ENCODE measurements at places on chromosomes 7 and 10. TPM values are rescaled to one million over a fixed set of nuclear protein-coding genes. Genes with fewer than 3 reads are reported as not detected.

DNA sequence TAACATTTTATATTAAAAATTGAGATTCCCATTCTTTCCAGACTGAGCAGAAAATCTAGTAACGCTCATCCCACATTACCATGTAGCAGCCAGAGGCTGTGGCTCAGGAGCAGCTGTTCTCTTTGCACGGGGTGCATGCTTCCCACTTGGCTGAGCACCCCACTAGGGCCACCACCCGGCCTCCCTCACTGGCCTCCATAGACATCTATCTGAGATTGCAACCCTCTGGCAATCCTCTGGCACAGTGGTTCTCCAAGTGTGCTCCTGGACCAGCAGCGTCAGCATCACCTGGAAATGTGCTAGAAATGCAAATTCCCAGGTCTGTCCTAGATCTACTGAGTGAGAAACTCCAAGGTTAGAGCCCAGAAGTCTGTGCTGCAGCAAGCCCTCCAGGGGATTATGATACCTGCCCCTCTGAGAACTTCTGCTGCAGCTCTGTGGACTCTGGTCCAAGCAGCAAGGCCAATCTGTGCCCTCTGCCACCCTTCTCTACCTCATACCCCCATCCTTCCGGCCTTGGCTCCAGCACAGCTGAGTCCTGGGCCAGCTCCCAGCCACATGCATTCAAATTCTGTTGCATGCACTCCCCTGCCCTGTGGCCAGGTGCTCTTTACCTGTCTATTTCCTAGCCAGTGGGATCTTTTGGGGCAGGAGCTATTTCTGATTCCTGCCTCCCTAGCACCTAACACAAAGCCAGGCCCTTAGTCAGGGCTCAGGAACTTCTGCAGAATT lies 301.5 kb downstream of the GRID1 start:
- DNase-seq = no peak

Gene HTR7
- total RNA-seq = 1.2 TPM

Gene MBL2
- not detected for total RNA-seq

Gene KIN
- 7.8 TPM for total RNA-seq

DNA sequence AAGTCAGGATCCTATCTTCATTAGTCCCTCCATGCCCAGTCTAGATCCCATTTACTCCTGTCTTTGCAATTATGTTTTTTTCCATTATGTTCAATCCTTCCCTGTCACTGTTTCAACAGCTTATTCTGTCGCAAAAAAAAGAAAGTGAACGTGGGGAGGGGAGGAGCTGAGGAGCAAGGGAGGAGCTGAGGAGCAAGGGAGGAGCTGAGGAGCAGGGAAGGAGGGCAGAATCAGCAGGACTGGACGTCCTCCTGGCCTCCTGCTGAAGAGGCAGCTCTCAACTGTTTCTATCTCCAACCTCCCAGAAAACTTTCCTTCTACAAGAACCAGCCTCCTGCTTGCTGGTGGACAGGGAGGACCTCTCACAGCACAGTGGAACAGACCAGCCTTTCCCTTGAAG lies 26.0 kb downstream of the LARP4B start:
- DNase-seq = peak; percentile 18

Gene DEPP1
- total RNA-seq = 10.1 TPM

- no peak for DNase-seq
Measured at GRCh38 chr7:363626-364025, 73.7 kb downstream of the FOXL3 start.

GRCh38 chr7:78777829-78778228 lies 675.6 kb downstream of the MAGI2 start:
- peak; percentile 39 for DNase-seq

GRCh38 chr10:133461027-133461426 lies 7.3 kb downstream of the SCART1 start:
- DNase-seq = no peak

Gene CDH23
- total RNA-seq = not detected

DNA sequence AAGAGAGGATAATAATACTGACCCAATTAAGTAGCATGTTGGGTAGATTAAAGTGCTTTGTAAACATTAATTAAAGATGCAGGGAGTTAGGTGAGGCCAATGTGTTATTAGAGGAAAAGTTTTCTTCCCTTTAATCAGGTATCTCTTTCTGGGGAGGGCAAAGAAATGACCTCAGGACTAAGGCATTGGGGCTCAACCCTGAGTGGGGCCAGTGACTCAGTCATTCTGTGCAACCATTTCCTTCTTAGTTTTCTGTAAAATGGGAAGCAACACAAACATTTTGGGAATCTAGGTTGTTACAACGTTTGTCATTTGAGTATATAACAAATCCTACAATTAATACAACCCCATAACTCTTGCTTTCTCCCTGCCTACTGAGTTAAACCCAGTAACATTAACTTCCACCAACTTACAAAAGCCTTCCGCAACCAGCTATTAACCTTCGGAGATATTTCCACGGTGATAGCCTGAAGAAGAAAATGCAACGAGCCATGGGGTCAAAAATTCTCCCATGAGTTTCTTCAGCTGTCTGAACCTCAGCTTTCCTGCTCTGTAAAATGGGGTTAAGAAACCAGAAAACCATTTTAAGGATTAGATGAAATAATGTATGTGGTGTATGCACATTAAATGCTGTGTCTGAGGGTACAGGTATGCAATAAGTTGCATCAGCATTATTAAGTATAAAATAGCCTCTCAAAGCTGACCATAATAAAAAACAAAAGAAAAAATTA lies 965 bp upstream of the PROSER2 start:
- peak; percentile 14 for DNase-seq

DNA sequence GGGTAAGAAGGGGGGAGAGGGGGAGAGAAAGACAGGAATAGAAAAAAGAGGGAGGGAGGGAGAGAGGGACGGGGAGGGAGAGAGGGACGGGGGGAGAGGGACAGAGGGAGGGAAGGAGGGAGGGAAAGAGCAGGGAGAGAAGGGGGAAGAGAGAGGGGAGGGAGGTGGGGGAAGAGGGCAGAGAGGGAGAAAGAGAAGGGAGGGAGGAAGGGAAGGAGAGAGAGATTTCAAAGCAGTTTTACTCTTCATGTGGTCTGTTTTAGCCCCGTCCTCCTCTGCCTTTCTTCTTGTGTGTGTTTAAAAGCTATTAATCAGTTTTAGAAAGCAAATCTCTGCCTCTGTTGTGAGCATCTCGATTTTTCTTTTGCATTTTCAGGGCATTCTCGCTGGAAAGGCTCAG lies 237.0 kb downstream of the WDR37 start:
- DNase-seq = no peak

DNA sequence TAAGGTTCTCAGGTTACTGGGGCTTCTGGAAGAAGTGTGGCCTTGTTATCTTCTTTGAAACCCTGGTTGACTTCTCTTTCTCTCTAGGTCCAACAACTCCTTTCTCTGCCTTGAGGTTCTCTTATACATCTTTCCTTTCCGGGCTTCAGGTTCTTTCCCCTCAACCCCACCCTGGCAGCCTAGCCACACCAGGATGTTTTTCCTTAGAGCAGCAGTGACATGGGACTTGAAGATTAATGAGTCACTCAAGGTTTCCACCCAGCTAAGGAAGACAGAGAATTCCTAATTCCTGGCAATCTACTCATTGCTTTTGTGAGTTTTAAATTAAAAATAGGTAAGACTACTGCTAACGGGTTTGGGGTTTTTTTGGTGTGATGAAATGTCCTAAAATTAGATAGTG lies 121.8 kb upstream of the HPS1 start:
- peak; percentile 41 for DNase-seq

Gene CPVL
- total RNA-seq = not detected

DNA sequence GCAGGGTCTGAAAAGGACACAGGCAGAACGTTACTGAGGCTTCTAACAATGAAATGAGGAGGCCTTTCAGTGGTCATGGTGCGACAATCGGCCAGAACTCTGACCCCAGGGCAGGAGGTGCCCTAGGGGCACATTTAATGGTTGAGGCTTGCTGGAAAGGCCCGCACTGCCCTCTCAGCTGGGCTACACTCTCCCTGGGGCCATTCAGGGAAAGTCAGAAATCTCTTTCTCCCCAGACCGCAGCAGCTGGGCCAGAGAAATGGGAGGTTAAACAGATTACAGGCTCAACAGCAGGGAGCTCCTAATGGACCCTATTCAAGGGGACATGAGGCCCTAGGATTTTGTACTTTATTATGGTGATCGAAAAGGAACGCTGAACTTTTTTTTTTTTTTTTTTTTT lies 85.6 kb upstream of the FGFR2 start:
- no peak for DNase-seq

Gene CUBN
- total RNA-seq = 0.65 TPM

GRCh38 chr10:123884907-123885381 lies 6.7 kb downstream of the CPXM2 start:
- DNase-seq = no peak

- DNase-seq = peak; percentile 8
Measured at GRCh38 chr10:12201543-12201942, 5.6 kb downstream of the CDC123 start.

Gene PKD1L1
- 0.11 TPM for total RNA-seq

DNA sequence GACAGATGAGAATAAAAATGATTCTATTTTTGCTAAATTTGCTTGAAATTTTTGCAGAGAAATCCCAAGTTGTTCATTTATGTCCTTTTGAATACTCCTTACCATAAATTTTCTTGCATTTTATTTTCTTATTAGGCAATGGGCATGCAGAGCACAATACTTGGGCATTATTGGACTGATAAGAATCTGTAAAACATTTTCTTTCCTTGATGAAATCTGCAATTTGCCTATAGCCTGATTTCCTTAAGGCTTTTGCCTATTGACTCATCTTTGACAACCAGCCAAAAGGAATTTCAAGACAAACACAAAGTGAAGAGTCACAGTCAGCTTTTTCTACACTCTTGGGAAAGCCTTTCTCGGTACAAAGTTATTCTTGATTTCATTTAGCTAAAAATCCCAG lies 30.5 kb upstream of the GNAT3 start:
- peak; percentile 93 for DNase-seq

- DNase-seq = no peak
Measured at GRCh38 chr10:129854796-129855705, 109.0 kb downstream of the EBF3 start.

Gene FGFBP3
- 0.32 TPM for total RNA-seq

Gene NEUROG3
- total RNA-seq = not detected

GRCh38 chr10:117165538-117166417 lies 27.7 kb upstream of the VAX1 start:
- DNase-seq = peak; percentile 77

GRCh38 chr7:1906087-1906830 lies 236.2 kb downstream of the ELFN1 start:
- no peak for DNase-seq

Gene HSPA12A
- 4.8 TPM for total RNA-seq

DNA sequence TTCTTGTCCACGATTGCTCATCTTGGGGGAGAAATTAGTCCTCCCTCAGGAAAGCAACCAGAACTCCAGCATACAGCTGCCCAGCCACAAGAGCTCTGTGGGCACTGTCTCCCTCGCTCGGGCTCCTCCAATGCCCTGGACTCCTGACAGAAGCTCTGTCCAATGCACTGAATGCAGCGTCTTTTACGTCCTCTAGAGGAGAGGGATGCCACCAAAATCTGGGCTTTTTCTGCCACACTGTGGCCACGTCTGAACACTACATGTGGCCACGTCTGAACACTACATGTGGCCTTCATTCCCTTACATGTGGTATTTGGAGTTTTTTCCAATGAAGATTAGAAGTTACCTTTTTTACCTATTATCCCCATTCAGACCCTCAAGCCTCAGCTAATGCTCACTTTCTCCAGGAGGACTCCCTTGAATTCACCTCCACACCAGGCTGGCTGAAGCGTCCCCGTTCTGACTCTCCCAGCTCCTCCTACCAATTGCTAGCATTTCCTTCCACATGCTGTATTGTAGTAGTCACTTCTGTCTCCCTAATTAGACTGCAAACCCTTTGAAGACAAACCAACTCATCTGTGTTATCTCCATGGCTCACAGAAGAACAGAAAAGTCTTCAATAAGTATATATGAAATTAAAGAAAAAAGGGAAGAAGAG lies 134.3 kb upstream of the PDE1C start:
- DNase-seq = peak; percentile 90

DNA sequence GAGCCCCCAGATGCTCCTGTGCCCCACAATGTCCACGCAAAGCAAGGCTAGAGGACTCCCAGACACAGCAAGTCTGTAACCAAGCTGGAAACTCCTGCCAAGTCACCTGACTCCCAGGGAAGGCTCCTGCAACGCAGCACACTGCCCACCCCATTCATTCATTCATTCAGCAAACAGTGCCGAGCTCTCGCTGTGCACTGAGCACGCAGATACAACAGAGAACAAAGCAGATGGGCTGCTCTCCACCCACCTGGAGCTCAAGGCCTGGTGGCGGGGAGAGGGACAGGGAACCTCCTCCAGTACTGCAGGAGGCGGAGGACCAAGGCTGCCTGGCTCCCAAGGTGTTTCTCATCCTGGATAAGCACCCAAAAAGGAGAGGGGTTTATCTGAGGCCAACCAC lies 8.6 kb downstream of the KCNH2 start:
- DNase-seq = no peak

- DNase-seq = no peak
Measured at GRCh38 chr7:93992421-93993110, 11.6 kb downstream of the BET1 start.

GRCh38 chr10:86635402-86635801 lies 18.9 kb upstream of the OPN4 start:
- peak; percentile 92 for DNase-seq

Gene SPDYE9
- not detected for total RNA-seq

DNA sequence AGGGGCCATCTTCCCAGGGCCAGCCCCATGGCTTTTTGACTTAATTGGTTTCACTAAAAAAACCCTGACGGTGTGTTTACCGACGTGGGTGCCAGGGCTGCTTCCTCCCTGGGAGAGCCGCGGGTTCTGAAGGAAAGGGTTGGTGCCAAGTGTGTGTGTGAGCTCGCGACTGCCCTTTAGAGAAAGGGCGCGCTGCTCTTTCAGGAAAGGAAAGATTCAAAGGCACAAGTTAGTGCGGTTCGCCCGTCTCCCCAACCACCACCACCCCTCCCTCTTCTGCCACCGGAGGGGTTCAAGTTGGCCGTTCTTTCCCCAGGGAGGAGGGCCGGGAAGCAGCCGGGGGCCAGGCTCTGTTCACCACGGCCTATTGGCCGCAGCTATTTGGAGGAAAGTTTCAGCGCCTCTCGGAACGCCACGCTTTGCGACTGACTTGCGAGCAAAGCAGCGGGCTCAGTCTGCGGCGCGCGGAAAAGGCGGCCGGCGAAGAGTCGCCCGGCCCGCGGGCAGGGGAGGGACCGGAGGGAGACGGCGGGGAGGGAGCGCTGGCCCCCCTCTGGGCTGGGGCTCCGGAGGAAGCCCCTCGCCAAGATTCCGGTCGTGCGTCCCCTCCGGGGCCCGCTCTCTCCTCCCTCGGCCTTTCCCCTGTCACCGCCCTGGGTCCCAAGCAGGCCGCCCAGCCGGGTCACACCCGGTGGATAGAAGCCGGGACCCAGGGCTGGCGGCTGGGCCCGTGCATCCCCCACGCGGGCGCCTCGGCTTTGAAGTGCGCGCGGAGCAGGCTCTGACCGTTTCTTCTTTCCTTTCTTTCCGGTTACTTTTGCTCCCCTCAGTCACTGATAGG lies 165.9 kb upstream of the PPP1R3A start:
- peak; percentile 65 for DNase-seq

DNA sequence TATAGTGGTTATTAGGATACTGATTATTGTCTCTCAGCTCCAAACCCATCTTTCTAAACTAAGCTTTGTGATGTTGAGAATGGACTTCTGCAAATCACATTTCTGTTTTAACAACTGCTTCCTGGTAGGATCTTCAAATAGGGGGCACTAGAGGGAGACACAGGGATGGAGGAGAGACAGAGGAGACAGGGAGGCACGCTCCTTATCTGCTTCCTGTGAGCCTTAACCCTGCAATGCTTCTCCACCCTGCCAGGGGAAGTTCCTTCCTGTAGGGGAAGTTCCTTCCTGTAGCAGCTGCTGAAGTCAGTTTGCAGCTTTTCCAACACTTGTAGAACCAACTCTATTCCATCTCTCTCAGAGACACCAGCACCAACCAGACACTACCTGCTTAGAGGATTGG lies 847.2 kb downstream of the CCSER2 start:
- no peak for DNase-seq

Data from GM23248 (cell line).